ENCODE measurements at places on chromosomes 4 and X.

DNA sequence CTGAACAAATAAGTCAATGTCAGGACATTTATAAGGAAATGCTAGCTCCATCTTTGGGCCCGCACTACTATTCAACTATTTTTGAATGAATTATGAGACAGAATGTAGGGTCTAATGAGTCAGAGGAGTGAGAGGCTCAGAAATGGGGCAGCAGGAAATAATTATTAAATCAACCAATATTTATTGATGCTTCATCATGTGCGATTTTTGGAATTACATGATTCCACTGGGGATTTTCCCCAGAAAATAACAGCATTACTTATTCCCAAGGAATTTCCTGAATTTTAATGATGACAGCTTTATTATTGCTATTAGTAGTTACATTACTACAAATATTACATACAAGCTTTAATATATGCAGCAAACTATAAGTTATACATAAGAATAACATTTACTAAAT is 49.3 kb upstream of the PHF8 start:
- DNase-seq = no peak

DNA sequence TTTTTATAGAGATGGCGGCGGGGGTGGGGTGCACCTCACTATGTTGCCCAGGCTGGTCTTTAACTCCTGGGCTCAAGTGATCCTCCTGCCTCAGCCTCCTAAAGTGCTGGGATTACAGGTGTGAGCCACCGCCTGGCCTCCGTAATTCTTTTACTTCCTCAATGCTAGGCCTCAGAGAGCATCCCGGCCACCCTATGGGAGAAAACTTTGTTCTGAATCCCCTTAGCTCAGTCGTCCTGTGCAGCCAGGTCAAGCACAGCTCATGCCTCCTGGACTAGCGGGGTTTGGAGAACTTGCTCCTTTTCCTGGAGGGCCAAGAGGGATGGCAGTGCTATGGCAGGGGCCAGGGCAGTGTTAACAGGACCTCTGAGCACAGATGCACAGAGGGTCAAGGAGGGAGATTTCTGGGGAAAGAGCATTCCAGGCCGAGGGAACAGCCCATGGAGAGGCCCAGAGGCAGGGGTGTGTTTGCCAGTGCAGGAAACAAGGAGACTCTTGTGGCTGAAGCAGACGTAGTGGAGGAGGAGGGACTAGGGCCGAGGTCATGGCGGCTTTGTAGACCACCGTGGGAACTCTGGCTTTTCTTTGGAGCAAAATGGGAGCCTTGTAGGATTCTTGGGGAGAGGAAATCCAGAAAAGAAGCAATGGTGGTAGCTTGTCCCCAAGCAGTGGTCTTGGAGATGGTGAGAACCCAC is 9.8 kb upstream of the TNIP2 start:
- DNase-seq = no peak

- no peak for DNase-seq
Measured at GRCh38 chrX:66675541-66675940, 36.7 kb upstream of the EDA2R start.

DNA sequence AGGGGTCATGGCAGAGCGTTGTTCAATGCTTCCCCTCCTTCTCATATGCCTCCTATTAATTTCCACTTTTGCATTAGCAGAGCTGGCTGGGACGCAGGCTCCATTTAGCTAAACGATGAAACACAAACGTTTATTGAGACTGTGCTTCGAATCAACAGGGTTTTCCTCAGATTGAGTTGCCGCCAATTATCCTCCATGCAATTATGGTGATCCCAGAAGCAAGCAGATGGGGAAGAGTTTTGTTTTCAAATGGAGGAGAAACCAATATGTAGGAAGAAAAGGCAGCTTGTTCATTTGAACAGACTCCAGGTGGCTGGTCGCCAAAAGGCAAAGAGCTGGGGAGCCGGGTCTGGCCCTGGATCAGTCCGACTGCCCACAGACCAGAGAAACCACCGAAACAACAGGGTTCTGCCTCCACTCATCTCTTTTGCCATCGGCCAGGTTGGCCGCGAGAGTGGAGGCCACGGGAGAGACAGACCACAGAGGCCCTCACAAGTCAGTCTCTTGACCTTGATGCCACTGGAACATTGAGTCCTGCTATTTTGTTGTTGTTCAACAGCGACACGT is 184.8 kb downstream of the GBA3 start:
- DNase-seq = no peak

GRCh38 chrX:131951166-131951565 is 71.9 kb upstream of the STK26 start:
- DNase-seq = no peak

- no peak for DNase-seq
Measured at GRCh38 chrX:356385-357034, 30.2 kb downstream of the PPP2R3B start.

DNA sequence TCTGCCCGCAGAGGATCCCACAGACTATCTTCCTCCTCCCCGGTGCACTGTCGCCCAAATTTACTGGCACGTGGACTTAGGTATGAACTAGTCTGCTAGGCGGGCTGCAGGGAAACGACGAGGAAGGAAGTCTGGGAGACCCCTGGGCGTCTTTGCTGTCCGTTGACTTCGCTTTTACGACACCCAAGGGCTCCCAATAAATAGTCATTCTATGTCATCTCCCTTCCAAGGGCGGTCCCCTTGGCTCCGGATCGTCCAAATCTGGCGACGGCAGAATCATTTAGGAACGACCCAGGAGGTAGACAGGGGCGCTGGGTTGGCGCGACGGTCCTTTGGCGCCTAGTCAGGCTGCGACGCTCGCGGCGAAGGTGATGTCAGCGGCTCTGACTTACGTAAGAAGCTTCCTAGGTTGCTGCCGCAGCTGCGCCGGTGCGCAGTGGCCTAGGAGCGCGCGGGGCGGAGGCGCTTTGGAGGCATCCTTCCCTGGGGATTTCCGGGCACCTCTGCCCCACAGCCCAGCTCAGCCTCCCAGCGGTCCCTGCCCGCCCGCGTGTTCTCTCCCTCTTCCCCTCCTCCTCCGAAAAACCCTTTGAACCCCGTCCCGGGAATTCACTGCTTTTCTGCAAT is 2.2 kb downstream of the NHS start:
- peak; percentile 56 for DNase-seq

DNA sequence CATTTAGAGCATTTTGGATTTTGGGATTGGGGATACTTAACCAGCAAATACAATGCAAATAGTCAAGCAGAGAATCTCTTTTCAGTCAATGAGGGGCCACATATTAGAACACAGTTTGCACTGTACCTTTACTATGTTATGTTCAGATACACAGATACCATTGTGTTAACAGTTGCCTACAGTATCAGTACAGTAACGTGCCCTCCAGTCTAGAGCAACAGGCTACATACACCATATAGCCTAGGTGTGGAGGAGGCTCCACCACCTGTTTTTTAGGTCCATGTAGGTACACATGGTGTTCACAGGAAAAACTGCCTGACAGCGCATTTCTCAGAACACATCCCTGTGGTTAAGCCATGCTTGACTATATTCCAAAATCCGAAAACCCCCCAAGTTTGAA is 9.1 kb downstream of the GRPEL1 start:
- no peak for DNase-seq

DNA sequence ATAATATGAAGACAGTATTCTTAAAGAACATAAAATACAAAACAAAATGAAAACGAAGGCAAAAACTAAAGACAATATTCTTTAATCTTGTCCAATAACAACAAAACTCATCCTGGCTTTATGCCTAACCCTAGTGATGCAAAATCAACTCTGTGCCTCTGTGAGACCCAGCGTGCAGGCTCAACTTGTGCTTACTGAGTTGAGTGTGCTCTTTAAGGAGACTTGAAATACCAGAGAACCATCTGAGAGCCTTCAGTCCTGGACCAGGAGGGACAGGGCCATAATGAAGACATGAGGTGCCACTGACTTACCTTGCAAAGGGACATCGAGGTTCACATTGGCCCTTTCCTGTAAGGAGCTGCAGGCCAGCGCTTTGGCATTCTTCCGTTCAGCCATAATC is 77.1 kb downstream of the NSUN7 start:
- no peak for DNase-seq

DNA sequence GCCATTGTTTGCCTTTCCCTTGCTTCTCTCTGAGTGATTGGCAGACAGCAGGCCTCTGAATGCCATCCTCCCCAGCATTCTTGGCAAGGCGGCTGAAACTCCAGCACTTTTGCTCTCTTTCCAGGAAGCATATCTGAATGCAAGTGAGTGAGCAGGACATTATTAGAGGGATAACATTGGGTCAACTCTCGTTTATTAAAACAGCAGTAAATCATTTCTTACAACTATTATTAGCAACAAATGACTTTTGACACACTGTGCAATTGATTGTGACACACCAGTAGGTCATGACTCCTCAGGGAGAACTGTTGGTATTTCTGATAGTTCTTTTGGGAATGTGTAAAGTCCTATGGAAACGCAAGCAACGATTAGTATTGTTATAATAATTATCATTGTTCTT is 103.8 kb downstream of the EFNB1 start:
- DNase-seq = no peak

DNA sequence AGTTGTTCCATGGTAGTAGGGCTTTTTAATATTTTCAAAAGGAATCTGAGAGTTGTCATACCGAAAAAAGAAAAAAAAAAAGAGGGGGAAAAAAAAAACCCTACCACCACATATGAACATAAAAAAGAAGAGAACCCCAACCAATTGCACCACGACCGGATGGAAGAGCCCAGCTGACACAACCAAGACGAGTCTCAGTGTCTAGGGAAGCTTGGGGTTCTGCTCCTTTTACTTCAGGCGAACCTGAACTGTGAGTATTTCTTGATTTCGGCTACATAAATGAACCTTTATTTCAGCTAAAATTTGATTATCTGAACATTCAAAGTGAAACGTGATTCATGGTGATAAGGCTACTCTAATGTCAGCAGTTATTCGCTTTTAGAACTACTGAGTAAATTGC is at the start of gene GPR34:
GPR34 (plus strand) TSS at position 139 of the 400 bp plus-strand sequence. CDS start 6,661 bp downstream, outside the sequence.
- DNase-seq = no peak

- peak; percentile 50 for DNase-seq
Measured at GRCh38 chrX:103585411-103586313, at the start of gene TCEAL4. TSS of gene TCEAL4 (plus strand) at chrX:103585515. CDS start at chrX:103586676, 1,161 bp downstream.

GRCh38 chr4:41360214-41360920 is 103.6 kb downstream of the UCHL1 start:
- peak; percentile 61 for DNase-seq

- no peak for DNase-seq
Measured at GRCh38 chr4:109979920-109980717, 67.4 kb downstream of the EGF start.

- DNase-seq = no peak
Measured at GRCh38 chr4:184165291-184165690, 52.4 kb downstream of the ENPP6 start.

DNA sequence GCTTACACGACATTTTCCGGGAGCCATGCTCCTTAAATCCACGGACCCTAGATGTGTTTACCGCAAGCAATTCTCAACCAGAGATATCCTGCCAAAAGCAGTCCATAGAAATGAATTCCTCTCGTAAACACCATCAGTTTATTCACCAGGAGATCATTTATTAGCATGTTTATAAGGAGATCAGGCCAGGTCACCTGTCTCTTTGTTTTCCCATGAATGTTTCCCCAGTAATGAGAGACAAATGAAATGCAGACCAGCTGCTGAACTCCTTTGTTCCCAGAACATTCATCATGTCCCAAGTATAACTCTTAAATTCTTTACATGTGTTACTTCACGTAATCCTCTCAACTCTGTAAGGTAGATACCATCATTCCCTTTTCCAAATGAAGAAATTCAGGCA is 137.1 kb downstream of the DDX53 start:
- DNase-seq = no peak

- DNase-seq = peak; percentile 89
Measured at GRCh38 chr4:73620115-73620792, at the start of gene RASSF6. TSS of gene RASSF6 (minus strand) at chr4:73620436. CDS start at chr4:73611795, 8,641 bp downstream.

GRCh38 chrX:109735202-109735744 is 2.2 kb upstream of the ACSL4 start:
- DNase-seq = no peak

DNA sequence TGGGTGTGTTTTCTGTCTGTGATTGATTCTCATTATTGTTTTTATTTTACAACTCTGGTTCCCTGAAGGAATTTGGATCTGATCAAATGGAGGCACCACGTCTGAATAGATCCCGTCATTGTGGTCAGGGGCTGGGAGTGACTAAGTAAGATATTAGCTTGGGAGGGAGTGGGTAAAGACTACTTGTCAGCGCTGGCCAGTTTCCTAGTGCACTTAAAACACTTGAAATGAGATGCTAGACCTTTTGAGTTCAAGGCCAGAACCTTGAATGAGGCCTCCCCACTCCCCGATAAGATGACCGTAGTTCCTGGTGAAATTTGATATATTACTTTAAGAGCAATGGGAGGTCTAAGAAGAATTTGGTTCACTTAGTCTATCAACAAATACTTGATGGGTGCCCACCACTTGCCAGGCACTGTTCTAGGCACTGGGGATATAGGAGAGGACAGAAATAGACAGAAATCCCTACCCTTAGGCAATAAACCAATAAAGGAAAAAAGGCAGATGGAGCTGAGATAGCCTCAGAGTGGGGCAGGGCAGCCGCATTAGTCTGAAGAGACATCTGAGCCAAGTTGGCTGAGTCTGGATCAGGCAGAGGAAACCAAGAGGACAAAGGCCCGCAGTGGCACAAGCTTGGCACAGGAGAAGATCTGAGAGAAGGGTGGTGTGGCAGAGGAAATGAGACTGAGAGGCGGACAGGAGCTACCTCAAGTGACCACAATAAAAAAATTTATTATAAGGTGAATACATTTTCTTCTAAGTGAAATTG is 11.8 kb downstream of the FAM184B start:
- DNase-seq = no peak

GRCh38 chr4:53732661-53733060 is 141.4 kb upstream of the LNX1 start:
- no peak for DNase-seq

- DNase-seq = no peak
Measured at GRCh38 chrX:13360146-13360545, 40.3 kb upstream of the ATXN3L start.

DNA sequence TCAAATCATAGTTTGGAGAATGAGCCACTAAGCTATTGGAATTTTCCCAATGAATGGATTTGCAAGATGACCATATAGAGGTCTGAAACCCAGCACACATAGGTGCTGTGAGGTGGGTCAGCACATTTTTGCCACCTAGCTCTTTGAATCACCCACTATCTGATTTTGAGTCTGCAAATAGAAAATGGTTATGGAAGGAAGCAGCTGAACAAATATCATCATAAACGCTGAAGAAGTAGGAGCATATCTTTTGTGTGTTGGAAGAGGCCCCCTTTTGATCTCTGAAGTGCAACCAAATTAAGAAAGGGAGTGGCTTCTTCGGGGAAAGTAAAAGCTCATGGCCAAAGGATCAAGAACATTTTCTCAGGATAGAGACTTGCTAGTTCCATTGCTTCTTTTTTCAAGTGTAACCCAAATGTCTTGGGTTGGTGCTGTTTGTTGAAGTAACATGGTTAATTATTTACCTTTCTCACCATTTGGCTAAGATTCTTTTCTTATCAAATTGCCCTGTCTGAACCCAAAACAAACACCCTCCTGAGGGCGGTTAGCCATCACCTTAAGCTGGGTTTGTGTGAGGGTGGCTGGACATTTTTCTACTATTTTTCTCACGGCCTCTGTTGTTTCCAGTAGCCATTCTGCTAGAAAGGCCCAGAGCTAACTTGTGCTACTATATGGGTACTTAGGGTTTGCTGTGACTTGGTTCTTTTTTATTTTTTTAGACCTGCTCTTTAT is 18.4 kb upstream of the SORBS2 start:
- DNase-seq = no peak

Measured in NCI-H526 treated with DMSO at 0.1 percent for 48 hours (cell line).